ENCODE measurements at places on chromosomes 6 and 20.

GRCh38 chr20:43583982-43584432 is 6.7 kb upstream of the IFT52 start:
- peak; percentile 66 for DNase-seq

DNA sequence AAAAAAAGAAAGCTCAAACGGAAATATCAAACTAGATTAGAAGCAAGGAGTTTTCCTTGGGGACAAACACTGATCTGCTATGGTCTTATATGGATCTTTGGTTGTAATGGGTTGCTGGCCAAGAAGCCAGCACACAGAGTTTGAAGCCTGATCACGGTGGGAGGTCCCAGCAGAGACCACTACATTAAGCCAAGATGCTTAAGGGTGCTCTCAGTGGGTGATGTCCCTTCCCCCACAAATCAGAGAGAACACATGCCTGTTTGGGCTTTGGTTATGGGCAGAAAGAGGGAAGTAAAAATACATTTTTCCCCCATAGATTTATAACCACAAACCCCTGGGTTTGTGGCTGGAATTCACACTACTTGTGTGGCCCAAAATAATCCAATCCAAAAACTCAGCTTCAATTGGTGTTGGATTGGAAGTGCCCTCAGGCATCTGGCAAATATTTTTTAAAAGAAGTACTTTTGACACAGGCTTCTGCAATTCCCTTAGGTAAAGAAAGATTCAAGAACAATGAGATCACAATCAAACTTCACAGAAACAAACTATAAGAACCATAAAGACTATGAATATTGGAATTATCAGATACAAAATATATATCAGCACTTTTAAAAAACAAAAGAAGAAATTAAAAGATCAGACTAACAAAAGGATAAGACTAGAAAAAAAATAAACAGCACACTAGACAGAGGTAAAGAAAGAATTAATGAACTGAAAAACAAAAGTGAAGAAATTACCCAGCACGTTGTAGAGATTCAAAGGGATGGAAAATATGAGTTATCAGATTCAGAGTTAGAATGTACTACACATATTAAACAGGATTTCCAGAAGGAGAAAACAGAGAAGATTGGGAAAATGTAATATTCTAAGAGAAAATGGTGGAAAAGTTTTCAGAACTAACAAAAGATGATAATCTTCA is 44.7 kb downstream of the ESF1 start:
- DNase-seq: no peak

DNA sequence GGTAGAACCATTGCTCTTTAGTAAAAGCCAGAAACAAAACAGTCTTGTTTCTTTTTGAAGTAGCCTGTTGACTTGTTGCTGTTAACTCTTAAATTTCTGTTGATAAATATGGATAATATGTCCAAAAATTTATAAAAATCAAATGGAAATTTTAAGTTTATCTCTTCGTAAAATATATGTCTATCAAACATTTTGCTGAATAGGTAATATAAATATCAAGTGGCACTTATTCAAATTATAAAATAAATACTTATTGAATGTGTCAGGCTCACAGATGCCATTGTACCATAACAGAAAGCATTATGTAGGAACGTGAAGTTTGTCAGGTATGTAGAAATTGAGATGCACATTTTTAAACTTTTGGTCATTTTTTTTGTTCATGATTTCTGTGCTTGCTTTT is 216.5 kb downstream of the ARID1B start:
- no peak for DNase-seq

- DNase-seq: no peak
These were observed 859.4 kb downstream of the MAFB start for GRCh38 chr20:39829661-39830060.

- no peak for DNase-seq
These were observed 187.3 kb upstream of the JAG1 start for GRCh38 chr20:10861090-10861489.

DNA sequence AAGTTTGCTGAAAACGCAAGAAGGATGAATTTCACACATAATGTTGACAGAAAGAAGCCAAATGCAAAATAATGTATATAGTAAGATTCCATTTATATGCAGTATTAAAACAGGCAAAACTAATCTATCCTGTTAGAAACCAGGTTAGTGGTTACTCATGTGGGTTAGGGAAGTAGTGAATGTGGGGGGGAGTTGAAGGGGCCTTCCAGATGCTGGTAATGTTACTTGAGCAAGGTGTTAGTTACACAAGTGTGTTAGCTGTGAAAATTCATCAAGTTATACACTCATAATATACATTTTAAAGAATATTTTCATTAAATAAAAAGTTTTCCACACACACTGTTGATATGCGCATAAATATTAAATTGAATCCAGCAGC is 29.8 kb downstream of the USP45 start:
- DNase-seq: no peak

Measured in midbrain (tissue), 1 donor.